Thoracic aorta endothelial cell (primary cell): ENCODE measurements at places on chromosomes 2 and 18. TPM values are rescaled to one million over a fixed set of nuclear protein-coding genes. Genes with fewer than 3 reads are reported as not detected.

KCTD1 gene
- 13.4 and 18.2 TPM in 2 replicates for total RNA-seq

STK39 gene
- 13.0 and 16.3 TPM in 2 replicates for total RNA-seq

TBR1 gene
- total RNA-seq = under 0.01 TPM in 2 replicates

TXNDC2 gene
- total RNA-seq = 0.07 TPM in 1 of 2 replicates, not detected in the other

RBM43 gene
- total RNA-seq = 6.3 and 6.8 TPM in 2 replicates

MSTN gene
- total RNA-seq = under 0.01 and 0.07 TPM in 2 replicates

DPP4 gene
- total RNA-seq = 7.3 and 16.2 TPM in 2 replicates

KCNE4 gene
- total RNA-seq = under 0.01 TPM in 2 replicates

DSG1 gene
- total RNA-seq = not detected in 2 replicates

LIMS4 gene
- 11.6 and 19.2 TPM in 2 replicates for total RNA-seq

CREB1 gene
- 55.5 and 61.1 TPM in 2 replicates for total RNA-seq

SLC38A11 gene
- not detected in 2 replicates for total RNA-seq

ANKRD30B gene
- total RNA-seq = not detected in 2 replicates

EFHD1 gene
- 0.13 TPM in 1 of 2 replicates, not detected in the other for total RNA-seq

MATN3 gene
- 2.3 and 3.5 TPM in 2 replicates for total RNA-seq

NEU2 gene
- not detected in 2 replicates for total RNA-seq

IL18RAP gene
- 0.07 TPM in 1 of 2 replicates, not detected in the other for total RNA-seq

SERPINB10 gene
- total RNA-seq = 0.07 TPM in 1 of 2 replicates, not detected in the other

TSPYL6 gene
- total RNA-seq = not detected in 2 replicates

SLC5A7 gene
- total RNA-seq = not detected in 2 replicates

ZNF514 gene
- 10.2 and 10.8 TPM in 2 replicates for total RNA-seq

SP140 gene
- total RNA-seq = 0.66 TPM in 1 of 2 replicates, not detected in the other

SLC11A1 gene
- 0.13 TPM in 1 of 2 replicates, not detected in the other for total RNA-seq

KCNG2 gene
- not detected in 2 replicates for total RNA-seq
